ENCODE measurements at places on chromosomes 3 and 15.

DNA sequence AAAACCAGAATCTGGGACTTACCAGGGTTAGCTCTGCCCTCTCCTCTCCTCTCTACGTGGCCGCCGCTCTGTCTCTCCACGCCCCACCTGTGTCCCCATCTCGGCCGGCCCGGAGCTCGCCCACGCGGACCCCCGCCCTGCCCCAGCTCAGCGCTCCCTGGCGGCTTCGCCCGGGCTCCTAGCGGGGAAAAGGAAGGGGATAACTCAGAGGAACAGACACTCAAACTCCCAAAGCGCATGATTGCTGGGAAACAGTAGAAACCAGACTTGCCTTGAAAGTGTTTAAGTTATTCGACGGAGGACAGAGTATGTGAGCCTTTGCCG lies 5.4 kb downstream of the ISL2 start:
- DNase-seq = no peak

GRCh38 chr3:135224815-135225362 lies 429.8 kb downstream of the EPHB1 start:
- no peak for DNase-seq

GRCh38 chr15:90890839-90891238 lies 6.5 kb downstream of the FES start:
- no peak for DNase-seq

- DNase-seq = no peak
These were observed 15.4 kb downstream of the SCN5A start for GRCh38 chr3:38634111-38634510.

DNA sequence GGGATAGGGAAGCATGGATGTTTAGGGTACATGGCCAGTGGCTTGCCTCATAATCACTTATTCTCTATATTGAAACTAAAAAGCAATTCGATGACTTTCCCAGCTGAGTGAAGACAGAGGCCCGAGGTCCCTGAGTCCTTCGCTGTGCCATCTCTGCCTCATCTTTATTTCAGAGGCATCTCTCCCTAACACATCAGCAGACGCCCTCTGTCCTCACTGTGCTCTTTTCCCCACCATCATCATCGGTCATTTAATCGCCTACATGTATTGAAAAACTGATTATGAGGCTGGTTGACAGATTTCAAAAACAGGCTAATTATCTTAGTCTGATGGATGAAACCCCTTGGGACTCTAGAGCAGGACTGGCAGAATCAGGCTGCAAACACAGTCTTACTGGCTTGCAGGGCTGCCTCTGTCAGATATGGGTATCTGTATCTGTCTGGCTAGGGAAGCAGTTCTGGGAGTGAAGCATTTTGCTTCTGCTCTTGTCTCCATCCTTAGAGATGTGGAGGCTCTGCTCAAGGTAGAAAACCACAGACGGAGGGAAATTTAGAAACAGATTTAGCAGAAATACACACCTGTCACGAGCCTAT lies 291.0 kb upstream of the CHRM5 start:
- DNase-seq = no peak

DNA sequence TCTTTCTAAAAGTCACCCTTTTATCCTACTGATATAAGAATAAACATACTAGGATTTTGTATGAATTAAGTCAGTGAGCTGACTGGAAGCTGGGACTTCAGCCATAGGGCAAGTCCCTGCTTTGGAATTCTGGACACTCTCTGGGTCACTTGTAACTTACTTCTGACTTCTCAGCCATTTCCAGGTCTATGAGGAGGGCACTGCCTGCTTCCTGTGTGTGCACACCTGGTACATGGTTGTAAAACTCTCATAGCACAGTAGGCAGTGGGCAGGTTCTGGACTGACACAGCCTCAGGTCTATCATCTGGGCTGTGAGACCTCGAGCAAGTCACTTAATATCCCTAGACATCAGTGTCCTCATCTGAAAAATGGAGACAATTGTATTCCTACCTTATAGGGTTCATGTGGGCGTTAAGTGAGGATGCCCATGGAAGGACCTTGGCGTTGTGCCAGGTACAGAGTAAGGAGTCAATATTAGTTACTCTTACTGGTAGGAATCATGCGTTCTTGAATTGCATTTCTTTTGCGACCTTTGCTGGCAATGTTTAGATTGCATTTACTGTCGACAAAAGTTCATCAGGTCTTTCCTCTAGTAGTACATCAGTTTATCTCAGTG lies 27.5 kb upstream of the TGM5 start:
- no peak for DNase-seq

DNA sequence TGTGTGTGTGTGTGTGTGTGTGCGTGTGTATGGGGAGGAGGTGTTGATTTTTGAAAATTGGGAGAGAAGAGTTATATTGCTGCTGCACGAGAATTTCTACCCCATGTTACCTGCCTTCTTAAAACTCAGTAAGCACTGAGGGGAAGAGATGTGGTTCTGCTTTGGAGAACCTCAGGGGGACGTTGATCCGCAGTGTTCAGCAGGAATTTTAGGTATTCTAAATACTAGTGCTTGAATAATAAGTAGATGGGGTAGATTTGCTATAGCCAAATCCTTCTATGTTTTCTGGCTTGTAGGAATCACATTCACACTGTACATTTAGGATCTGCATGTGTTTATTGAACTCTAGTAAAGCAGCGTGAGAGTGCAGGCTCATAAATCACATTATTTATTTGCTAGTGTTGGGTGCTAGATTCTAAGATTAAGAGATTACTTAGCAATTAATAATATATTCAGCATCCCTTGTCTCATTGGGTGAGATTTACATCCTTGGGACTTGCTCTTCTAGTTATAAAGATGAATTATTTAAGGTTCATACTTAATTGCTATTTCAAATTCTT lies 268.1 kb downstream of the MFSD1 start:
- no peak for DNase-seq

DNA sequence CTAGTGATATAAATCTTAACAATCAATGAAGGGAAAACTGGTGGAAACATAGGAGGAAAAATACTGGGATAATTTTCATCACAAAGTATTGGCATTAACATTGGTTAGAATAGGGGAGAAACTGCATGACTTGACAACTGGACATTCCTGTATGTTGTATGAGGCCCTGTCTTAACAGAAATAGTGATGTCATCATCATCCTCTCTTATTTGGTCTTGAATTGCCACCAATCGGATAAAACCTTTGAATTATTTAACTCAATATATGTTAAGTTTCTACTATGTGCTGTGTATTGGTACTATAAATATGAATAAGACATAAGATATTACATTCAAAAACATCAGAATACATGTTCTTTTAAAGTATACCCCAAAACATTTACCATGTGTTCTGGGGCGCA lies 130.1 kb upstream of the CCDC54 start:
- no peak for DNase-seq

GRCh38 chr3:197798863-197799262 lies 7.8 kb downstream of the LRCH3 start:
- no peak for DNase-seq

GRCh38 chr3:63228087-63228486 lies 50.0 kb upstream of the SYNPR start:
- no peak for DNase-seq

DNA sequence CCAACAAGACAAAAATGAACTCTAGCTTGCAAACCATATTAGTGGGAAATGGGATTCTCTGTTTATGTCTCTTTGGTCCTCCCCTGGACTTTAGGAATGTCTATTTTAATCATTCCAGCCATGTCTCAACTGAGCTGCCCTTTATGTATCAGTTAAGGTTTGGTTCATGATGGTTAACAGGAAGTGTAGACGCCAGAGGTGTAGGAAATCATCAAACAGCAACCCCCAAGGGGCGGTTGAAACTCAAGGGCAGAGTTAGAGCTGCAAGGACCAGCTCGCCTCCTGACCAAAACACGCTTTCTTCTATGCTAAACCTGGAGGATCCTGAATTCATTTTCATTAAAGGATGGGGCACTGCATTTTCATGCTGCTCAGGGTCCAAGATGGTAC lies 53.7 kb upstream of the HEG1 start:
- DNase-seq = no peak

GRCh38 chr3:17151598-17152373 lies 267.0 kb downstream of the PLCL2 start:
- no peak for DNase-seq

DNA sequence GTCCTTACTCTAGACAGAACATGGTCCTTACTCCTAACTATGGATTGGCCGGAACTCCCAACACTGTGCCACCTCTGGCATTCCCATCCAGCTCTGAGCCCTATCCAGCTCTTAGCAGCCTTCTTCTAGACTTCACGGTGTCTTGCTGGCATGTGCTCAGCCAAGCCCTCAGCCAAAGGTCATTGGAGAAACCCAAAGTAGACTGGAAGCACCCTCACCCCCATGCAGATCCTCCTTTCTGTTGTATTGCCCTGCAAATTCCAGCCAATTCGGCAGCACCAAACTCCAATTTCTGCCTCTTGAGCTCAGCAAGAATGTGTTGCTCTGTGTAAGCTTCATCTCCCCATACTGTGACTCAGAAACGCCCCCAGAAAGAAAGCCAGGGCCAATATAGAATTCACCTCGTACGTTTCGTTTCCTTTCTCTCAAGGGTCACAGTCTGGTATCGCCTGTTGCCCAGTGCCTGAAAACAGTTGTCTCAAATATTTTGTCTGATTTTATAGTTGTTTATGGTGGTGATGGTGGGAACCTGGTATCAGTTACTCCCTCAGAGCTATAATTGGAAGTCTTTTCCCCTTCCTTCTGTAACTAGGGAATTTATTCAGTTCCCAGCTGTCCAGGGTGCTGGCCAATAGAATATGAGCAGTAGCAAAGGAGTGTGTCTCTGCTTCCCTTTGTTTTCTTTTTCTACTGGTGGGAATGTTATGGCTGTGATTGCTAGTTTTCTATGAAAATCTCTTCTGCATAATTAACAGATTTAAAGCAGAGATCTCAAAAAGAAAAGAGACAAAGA lies 28.4 kb upstream of the EPHB3 start:
- no peak for DNase-seq

DNA sequence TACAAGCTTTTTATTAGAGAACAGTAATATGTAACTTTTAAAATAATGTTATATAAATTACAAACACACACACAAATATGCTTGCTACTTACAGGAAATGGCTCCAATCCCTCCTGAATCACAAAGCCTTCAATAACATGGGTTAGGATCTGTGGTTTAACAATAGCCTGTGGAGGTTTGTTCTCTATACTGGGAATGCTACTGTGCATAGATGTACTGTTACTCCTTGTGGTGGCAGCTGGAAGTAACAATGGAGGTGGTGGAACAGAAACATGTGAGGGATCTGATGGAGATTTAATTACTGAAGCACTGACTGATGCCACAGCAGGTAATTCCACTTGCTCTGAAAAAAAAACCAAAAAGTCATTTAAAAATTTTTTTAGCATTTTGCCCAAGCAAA lies 64.4 kb downstream of the PHC3 start:
- no peak for DNase-seq

DNA sequence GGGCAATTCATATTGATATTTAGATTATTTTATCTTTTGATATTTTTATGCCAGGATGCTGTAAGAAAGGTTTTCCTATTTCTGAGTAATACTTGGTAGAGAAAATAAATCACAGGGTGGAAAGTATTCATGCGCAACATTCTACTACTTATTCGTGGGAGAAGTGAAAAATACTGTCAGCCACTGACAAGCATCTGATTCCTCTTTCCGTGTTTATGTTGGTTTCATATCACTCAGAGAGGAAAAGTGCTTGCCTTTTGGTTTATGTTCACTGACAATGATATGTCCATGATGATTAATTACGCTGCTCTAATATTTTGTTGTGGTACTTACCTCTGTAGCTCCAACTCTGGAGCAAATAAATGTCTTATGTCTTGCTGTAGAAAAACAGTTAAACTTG lies 429.4 kb downstream of the EDEM1 start:
- no peak for DNase-seq

GRCh38 chr3:193240850-193241706 lies at the start of gene PLAAT1:
PLAAT1 (plus strand) TSS chr3:193241222; CDS start chr3:193255651, 14,429 bp downstream.
- peak; percentile 80 for DNase-seq

DNA sequence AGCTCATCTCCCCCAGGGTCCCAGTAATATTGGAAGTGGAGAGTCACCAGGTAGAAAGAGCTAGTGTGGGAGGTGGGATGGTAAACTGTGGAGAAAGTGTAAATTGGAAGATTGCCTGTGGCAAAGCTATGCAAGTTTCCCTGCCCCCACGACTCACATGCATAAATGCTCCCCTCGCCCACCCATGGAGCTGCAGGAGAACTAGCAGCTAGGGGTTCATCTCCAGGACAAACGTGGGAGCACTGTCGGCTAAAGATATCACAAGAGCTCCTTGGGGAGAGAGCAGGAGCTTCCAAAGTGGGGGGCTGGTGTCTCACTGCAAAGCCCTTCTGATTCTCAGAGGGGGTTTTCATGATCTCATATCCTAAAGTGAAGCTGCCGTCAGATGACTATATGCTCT lies 91.4 kb upstream of the PLCL2 start:
- no peak for DNase-seq

GRCh38 chr15:85137489-85138168 lies 156.0 kb downstream of the PDE8A start:
- peak; percentile 48 for DNase-seq

DNA sequence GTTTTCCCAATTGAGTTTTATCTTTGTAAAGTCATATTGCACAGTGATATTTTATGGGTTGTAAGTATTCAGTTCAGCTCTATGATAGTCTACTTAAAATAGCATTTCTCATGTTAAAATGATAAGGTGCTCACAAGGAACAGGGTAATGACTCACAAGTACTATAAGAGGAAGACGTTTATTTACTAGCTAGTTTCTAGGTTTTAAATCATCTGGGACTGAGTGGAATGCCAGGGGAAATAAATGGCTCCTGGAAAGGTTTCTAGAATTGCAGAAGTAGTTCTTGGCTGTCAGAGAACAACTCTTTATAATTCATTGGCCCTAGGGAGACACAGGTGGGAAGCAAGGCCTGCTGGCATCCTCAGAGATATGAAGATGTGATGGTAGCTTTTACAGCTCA lies 112.8 kb downstream of the CHDH start:
- no peak for DNase-seq

DNA sequence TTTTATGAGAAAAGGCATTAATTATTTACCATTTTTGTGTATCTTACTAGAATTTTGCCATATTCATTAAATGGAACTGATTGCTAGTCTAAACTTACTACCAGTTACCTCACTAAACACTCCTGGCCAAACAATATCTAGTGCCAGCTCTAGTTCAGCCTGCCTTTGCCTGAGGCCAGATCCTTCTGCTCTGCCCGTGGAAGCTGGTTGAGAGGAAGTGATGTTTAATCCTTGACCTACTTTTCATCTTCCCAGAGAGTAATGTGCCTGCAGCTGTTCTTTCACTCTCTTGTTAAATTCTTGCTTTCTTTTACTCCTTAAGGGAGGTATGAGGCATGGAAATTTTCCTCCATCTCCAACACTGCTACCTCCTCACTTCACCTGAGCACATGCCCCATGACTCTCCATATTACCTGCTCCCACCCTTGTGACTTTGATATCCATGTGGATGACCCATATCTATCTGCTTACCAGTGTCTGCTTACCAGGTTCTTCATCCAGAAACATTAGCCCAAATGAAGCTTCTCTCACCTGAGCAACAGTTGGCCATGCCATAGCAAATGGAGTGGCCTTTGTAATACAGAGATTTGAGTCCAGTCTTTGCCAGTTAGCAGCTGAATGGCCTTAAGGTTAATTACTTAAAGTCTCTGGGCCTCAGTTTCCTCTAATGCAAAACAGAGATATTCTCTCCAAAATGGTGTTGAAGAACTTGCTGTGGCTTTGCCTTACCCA lies 53.4 kb downstream of the UBE2E1 start:
- no peak for DNase-seq

- no peak for DNase-seq
These were observed 30.0 kb downstream of the CHD2 start for GRCh38 chr15:92930054-92930621.
